Purkinje cell (primary cell): ENCODE measurements at places on chromosomes 3 and 15. TPM values are rescaled to one million over a fixed set of nuclear protein-coding genes. Genes with fewer than 3 reads are reported as not detected.

Gene SLC7A14
- polyA plus RNA-seq, result 6.4 and 8.2 TPM in 2 replicates

Gene CHRNA5
- polyA plus RNA-seq, result 0.16 and 7.7 TPM in 2 replicates

Gene TRIM42
- polyA plus RNA-seq, result not detected in 2 replicates

Gene LXN
- polyA plus RNA-seq, result 6.4 and 11.9 TPM in 2 replicates

Gene CYP1A2
- polyA plus RNA-seq, result not detected in 2 replicates

Gene HRG
- polyA plus RNA-seq, result not detected in 2 replicates

Gene OR5K4
- not detected in 2 replicates for polyA plus RNA-seq

Gene FHIT
- 14.7 and 17.5 TPM in 2 replicates for polyA plus RNA-seq

Gene RBP2
- not detected in 2 replicates for polyA plus RNA-seq

Gene TEX264
- 27.6 and 38.0 TPM in 2 replicates for polyA plus RNA-seq

Gene LYZL4
- polyA plus RNA-seq, result not detected in 2 replicates

Gene MME
- polyA plus RNA-seq, result 2.0 TPM in 1 of 2 replicates, not detected in the other

Gene ARGFX
- polyA plus RNA-seq, result not detected in 2 replicates

Gene SAXO2
- 5.5 and 6.4 TPM in 2 replicates for polyA plus RNA-seq

Gene PIERCE2
- polyA plus RNA-seq, result 30.2 and 33.0 TPM in 2 replicates

Gene PLA2G4F
- not detected in 2 replicates for polyA plus RNA-seq

Gene TAMM41
- 16.1 and 35.9 TPM in 2 replicates for polyA plus RNA-seq

Gene GOLGA6D
- not detected in 2 replicates for polyA plus RNA-seq

Gene CCK
- 294 TPM in 1 of 2 replicates, not detected in the other for polyA plus RNA-seq

Gene TPRA1
- polyA plus RNA-seq, result 1.4 and 3.4 TPM in 2 replicates

Gene DNAJB11
- 42.0 and 44.2 TPM in 2 replicates for polyA plus RNA-seq

Gene CSPG5
- polyA plus RNA-seq, result 1.7 TPM in 1 of 2 replicates, not detected in the other

Gene ATP13A4
- 1.9 TPM in 2 replicates for polyA plus RNA-seq

Gene NR2E3
- 1.3 and 1.5 TPM in 2 replicates for polyA plus RNA-seq

Gene CCR9
- not detected in 2 replicates for polyA plus RNA-seq

Gene EDC3
- polyA plus RNA-seq, result 3.7 and 5.3 TPM in 2 replicates

Gene C3orf52
- polyA plus RNA-seq, result not detected in 2 replicates

Gene SYNPR
- 8.6 and 36.9 TPM in 2 replicates for polyA plus RNA-seq

Gene PLSCR5
- polyA plus RNA-seq, result not detected in 2 replicates

Gene ATP13A5
- polyA plus RNA-seq, result not detected in 2 replicates

Gene STAC
- 0.85 and 7.7 TPM in 2 replicates for polyA plus RNA-seq

Gene POPDC2
- not detected in 2 replicates for polyA plus RNA-seq

Gene RAB5A
- polyA plus RNA-seq, result 94.1 and 103 TPM in 2 replicates

Gene KNG1
- polyA plus RNA-seq, result not detected in 2 replicates

Gene TUSC7
- polyA plus RNA-seq, result 5.7 TPM in 1 of 2 replicates, not detected in the other

Gene HCN4
- polyA plus RNA-seq, result 1.9 and 4.7 TPM in 2 replicates

Gene KNL1
- not detected in 2 replicates for polyA plus RNA-seq

Gene LINGO1
- polyA plus RNA-seq, result 0.60 and 6.4 TPM in 2 replicates

Gene CHCHD4
- polyA plus RNA-seq, result 16.9 and 19.0 TPM in 2 replicates

Gene TMEM212
- polyA plus RNA-seq, result not detected in 2 replicates

Gene GOLGA6A
- polyA plus RNA-seq, result not detected in 2 replicates

Gene GRK7
- not detected in 2 replicates for polyA plus RNA-seq

Gene CLDN18
- polyA plus RNA-seq, result not detected in 2 replicates

Gene PATL2
- polyA plus RNA-seq, result not detected in 2 replicates

Gene CIAO2A
- polyA plus RNA-seq, result 122 and 130 TPM in 2 replicates

Gene SAMD7
- polyA plus RNA-seq, result not detected in 2 replicates

Gene PPP4R2
- polyA plus RNA-seq, result 22.2 and 28.8 TPM in 2 replicates

Gene ADGRG7
- polyA plus RNA-seq, result not detected in 2 replicates

Gene NANOGP8
- polyA plus RNA-seq, result not detected in 2 replicates

Gene TLR9
- polyA plus RNA-seq, result not detected in 2 replicates
